ENCODE measurements at places on chromosomes 16 and 17.
A peak's percentile ranks its signal among the peaks of the same experiment; 100 is the strongest.

DNA sequence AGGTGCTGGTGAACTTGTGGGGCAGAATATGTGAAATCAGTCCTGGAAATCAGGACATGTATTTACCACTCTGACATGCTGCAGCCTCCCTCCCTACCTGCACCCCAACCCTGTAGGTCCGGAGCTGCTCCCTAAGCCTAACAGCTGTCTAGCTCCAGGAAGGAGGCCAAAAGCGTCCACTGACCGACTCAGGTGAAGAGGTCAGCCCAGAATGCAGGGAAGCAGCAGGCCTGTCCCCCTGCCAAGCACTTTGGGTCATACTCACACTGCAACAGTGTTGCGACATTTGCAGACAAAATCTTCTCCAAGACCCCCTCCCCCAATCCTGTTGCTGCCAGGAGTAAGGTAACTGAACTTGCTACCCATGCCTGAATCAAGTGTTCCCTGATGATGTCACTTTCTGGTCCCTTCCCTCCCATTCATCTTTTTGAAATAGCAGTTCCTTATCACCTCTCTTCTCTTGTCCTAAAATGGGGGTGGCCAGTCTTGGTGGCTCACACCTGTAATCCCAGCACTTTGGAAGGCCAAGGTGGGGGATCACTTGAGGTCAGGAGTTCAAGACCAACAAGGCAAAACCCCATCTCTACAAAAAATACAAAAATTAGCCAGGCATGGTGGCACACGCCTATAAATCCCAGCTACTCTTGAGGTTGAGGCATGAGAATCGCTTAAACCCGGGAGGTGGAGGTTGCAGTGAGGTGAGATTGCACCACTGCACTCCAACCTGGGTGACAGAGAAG, 1.3 kb upstream of the ACLY start:
- no peak for DNase-seq

DNA sequence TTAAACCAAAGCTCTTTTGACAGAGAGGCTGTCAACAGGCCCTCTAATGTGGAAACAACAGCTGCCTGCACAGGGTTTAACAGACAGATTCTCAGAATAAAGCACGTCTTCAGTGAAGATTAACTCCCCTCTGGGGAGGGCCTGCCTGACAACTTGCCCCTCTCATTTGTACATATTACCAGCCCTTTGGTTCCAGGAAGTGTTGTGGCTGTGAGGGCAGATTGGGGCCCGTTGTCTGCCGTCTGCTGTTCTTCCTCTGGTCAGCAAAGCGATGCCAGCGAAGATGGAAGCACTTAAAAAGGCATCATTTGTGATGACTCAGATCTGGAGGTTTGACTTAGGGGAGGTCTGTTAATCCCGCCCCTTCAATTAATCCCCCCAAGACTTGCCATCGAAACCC, 177.0 kb upstream of the IRX6 start:
- DNase-seq = no peak

DNA sequence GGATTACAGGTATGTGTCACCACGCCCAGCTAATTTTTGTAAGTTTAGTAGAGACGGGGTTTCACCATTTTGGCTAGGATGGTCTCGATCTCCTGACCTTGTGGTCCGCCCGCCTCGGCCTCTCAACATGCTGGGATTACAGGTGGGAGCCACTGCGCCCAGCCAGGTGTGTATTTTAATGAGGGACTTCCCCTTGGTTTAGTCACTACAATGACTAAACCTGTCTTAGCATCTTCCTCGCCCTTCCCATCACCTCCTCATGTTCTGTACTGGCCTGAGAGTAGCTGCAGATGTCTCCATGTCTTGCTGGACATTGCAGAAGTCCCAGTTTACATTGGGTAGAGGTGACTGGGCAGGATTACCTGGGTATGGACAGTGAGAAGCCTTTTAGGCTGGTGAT, 9.6 kb downstream of the SLC7A6 start:
- DNase-seq = no peak

GRCh38 chr16:14179116-14179515, 108.0 kb downstream of the MRTFB start:
- DNase-seq = no peak

GRCh38 chr17:7915179-7915610, 894 bp downstream of the RNF227 start:
- peak; percentile 48 for DNase-seq

DNA sequence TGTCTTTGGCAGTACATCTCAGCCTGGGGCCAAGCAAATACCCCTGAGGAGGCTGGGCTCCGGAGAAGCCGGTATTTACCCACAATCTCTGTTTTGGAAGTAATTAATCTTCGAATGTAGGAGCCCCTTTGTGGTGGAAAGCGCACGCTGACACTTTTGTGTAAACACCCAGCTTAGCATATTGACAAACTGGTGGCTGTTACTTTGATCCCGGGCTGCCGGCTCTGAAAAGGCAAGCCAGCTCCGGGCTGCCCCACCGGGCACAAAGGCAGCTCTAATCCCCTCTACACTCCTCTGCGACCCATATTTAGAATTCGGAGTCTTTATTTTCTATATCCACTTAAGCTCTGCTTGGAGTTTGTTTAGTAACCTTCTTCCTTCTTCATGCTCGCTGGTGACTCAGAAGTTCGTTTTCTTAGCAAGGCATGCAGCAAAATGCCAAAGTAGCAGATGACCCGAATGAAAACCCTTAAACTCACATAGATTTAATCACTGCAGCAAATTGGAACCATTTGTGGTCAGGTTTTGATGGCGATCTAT, 144.0 kb upstream of the IRX3 start:
- DNase-seq = no peak

Data from suppressor macrophage treated with lipopolysaccharide for 4 hours (primary cell).